Bronchial smooth muscle cell (primary cell): ENCODE measurements at places on chromosomes 1 and 21. TPM values are rescaled to one million over a fixed set of nuclear protein-coding genes. Genes with fewer than 3 reads are reported as not detected.

The C1QA gene
- total RNA-seq, result not detected in 2 replicates

The LCE3E gene
- total RNA-seq, result not detected in 2 replicates

The TIMM17A gene
- 28.7 and 44.0 TPM in 2 replicates for total RNA-seq

The DHDDS gene
- 52.0 and 53.4 TPM in 2 replicates for total RNA-seq

The THEMIS2 gene
- total RNA-seq, result 5.1 and 8.4 TPM in 2 replicates

The FCMR gene
- not detected in 2 replicates for total RNA-seq

The REN gene
- not detected in 2 replicates for total RNA-seq

The TTLL7 gene
- total RNA-seq, result 12.9 and 14.5 TPM in 2 replicates

The OR2T29 gene
- not detected in 2 replicates for total RNA-seq

The OR10J1 gene
- total RNA-seq, result not detected in 2 replicates

The MCOLN3 gene
- 0.43 and 6.9 TPM in 2 replicates for total RNA-seq

The APCS gene
- not detected in 2 replicates for total RNA-seq

The FAAH gene
- 1.4 and 2.0 TPM in 2 replicates for total RNA-seq

The KIRREL1 gene
- 63.5 and 73.5 TPM in 2 replicates for total RNA-seq

The NTNG1 gene
- total RNA-seq, result 9.6 and 18.3 TPM in 2 replicates

The C8A gene
- not detected in 2 replicates for total RNA-seq

The PDZK1 gene
- total RNA-seq, result 0.69 and 1.7 TPM in 2 replicates

The HSD3B2 gene
- total RNA-seq, result not detected in 2 replicates

The AP4B1 gene
- 13.9 and 14.2 TPM in 2 replicates for total RNA-seq

The IFI16 gene
- 59.8 and 86.8 TPM in 2 replicates for total RNA-seq

The HLCS gene
- 17.4 and 28.4 TPM in 2 replicates for total RNA-seq
